ENCODE measurements at places on chromosomes 13 and 19.

- no peaks in the 10 kb centered on the region for H3K36me3 ChIP-seq
- H3K27ac ChIP-seq, result no peak overlapping the region
- DNase-seq, result no peak
- H3K4me1 ChIP-seq, result no peaks in the 10 kb centered on the region
- no peaks in the 10 kb centered on the region for H3K27me3 ChIP-seq
Observed at GRCh38 chr19:4295972-4296771, 6.0 kb downstream of the TMIGD2 start.

DNA sequence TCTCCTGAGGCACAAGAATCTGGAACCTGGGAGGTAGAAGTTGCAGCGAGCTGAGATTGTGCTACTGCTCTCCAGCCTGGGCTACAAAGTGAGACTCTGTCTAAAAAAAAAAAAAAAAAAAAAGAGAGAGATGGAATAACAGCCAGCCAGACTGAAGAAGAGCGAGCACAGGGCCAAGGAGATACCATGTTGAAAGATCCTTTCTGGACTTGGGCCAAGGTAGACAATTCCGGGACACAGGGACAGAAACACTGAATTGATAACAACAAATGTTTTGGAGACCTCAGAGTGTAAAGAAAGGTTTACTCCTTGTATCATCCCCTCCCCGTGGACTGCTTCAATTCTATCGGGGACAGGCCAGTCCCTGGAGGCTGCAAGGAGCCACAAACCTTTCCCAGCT is 4.6 kb downstream of the LPAR2 start:
- no peak for DNase-seq
- H3K4me3 ChIP-seq, result no peak overlapping the region
- peaks cover 6% of the 10 kb centered on the region for H3K4me1 ChIP-seq
- H3K36me3 ChIP-seq, result peaks cover 4% of the 10 kb centered on the region
- H3K27me3 ChIP-seq, result no peaks in the 10 kb centered on the region
- H3K27ac ChIP-seq, result no peak overlapping the region

DNA sequence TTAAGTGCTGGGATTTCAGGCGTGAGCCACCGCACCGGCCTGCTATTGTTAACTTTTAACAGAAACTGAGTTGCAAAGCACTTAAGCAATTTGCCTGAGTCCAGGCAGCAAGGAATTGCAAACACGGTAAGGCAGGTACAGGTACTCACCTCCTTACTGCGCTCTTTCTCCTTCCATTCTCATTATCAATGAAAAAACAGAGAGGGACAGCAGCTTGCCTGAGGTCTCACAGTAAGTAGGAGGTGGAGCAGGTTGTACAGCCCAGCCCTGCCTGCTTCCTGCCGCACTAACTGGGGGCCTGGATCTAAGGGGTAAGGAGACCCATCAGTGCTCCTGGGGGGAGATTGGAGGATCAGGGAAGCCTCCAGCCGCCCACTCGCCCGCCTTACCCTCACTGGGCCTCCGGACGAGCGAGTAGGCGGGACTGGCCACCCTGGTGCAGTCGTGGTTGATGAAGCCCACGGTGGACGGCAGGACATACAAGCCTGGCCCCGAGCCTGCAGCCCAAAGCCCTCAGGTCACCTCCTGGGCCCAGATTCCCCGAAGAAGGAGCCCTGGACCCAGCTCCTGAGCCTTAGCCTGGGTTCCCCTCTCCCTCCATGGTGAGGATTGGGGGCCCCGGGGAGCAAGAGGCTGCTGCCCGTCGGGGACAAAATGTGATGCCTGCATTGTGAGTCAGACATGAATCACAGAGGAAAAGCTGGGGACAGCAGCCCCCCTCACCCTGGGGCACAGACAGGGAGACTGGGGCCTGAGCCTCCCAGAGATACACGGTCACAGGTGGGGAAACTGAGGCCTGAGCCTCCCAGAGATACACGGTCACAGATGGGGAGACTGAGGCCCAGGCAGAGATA is 11.4 kb upstream of the SHC2 start:
- H3K4me3 ChIP-seq, result no peak overlapping the region
- no peaks in the 10 kb centered on the region for H3K36me3 ChIP-seq
- H3K27me3 ChIP-seq, result no peaks in the 10 kb centered on the region
- no peak for DNase-seq
- no peak overlapping the region for H3K27ac ChIP-seq
- H3K4me1 ChIP-seq, result no peaks in the 10 kb centered on the region

DNA sequence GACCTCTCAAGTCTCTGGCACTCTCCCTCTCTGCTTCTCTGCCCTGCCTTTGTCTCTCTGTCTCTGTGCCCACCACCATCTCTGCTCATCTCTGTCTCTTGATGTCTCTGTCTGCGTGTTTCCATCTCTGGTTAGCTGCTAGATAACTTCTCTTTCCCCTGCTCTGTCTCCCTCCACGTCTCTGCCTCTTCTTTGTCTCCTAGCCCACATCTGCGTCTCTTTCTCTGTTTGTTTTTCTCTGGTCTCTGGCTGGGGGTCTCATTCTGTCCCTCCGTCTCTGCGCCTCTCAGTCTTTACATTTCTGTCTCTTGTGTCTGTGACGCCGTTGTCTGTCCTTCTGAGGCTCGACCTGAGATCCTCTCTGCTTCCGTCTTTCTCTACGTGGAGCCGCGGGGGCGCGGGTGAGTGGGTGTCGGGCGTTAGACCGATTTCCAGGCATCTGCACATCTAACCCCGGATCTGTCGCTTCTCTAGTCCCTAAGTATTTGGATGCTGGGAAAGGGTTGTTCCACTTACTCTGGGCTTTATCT is 386 bp downstream of the GIPR start:
- no peaks in the 10 kb centered on the region for H3K36me3 ChIP-seq
- H3K4me3 ChIP-seq, result no peak overlapping the region
- H3K27me3 ChIP-seq, result no peaks in the 10 kb centered on the region
- H3K27ac ChIP-seq, result no peak overlapping the region

DNA sequence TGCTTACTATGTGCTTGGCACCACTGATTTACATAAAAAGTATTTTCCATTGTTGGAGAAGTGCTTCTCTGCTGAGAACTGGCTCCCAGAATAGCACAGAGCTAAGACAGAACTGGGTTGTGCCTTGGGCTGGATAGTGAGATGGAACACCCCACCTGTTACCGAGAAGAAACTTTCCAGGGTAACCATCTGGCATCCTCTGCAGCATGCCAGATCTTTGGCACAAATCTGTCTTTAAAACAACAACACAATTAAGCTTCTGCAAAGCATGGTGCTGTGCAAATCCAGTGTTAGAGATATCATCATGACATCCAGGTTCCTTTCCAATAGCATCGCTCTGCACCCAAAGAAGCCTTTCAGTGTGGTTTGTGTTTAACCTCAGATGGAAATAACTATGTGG is 202.5 kb upstream of the RFC3 start:
- no peak for DNase-seq
- no peaks in the 10 kb centered on the region for H3K27me3 ChIP-seq
- no peak overlapping the region for H3K27ac ChIP-seq
- no peak overlapping the region for H3K4me3 ChIP-seq

DNA sequence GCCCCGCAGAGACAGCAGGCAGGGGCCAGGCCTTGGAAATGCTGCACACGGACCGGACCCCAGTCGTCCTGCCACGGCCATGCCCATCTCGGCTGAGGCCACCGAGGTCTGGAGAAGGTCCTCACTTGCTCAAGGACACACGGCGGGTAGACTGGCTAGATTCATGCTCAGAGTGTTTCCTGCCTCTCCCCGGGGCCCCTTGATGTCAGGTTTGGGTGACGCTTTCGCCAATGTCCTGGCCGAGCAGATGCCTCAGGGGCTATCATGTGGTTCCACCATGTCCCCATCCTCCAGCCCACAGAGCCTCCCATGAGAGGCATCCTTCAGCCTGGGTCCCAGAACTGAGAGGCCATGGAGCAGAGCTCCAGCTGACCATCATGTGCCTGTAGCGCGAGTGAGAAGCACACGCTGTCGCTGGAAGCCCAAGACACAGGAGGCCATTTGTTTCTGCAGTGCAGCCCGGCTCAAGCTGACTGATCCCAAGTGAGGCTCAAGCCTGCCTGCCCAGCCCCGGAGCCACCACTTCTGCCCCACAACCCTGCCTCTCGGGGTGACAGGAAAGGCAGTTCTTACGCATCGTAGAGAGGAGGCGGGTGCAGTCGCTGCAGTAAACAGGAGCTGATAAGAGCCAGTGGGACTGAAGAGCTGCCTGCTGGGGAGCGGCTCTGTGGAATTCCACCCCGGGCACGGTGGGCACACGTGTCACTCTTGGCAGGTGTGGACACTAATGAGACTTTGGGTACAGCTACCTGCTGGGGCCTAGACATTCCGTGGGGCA is 53.9 kb upstream of the GAS6 start:
- H3K36me3 ChIP-seq, result no peaks in the 10 kb centered on the region
- H3K27me3 ChIP-seq, result no peaks in the 10 kb centered on the region
- no peak overlapping the region for H3K4me3 ChIP-seq
- H3K27ac ChIP-seq, result no peak overlapping the region
- DNase-seq, result no peak

GRCh38 chr19:1745589-1746031 is 7.7 kb upstream of the ONECUT3 start:
- DNase-seq, result peak; percentile 78
- H3K4me1 ChIP-seq, result peaks cover 1% of the 10 kb centered on the region
- no peak overlapping the region for H3K27ac ChIP-seq
- no peak overlapping the region for H3K4me3 ChIP-seq
- no peaks in the 10 kb centered on the region for H3K36me3 ChIP-seq
- H3K27me3 ChIP-seq, result peaks cover 48% of the 10 kb centered on the region

Measured in mesendoderm (in vitro differentiated cells).